Mucosa of gallbladder (tissue), 1 donor: ENCODE measurements at places on chromosomes 5 and 9.

DNA sequence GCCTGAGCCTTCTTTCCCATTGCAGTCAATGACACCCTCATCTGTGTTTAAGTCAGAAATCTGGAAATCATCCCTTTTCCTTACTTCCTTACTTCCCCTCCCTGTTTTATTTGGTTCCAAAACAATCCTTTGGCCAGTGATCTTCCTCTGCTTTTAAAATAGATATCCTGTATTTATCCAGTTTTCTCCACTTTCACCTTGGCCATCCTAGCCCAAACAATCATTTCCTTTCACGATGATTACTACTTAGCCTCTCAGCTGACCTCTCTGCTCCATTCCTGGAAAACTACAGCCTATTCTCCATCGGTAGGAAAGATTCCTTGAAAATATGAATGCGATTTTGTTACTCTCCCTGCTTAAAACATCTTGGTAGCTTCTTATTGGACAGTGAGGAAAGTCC lies 565.4 kb downstream of the TLR4 start:
- no peak for DNase-seq

DNA sequence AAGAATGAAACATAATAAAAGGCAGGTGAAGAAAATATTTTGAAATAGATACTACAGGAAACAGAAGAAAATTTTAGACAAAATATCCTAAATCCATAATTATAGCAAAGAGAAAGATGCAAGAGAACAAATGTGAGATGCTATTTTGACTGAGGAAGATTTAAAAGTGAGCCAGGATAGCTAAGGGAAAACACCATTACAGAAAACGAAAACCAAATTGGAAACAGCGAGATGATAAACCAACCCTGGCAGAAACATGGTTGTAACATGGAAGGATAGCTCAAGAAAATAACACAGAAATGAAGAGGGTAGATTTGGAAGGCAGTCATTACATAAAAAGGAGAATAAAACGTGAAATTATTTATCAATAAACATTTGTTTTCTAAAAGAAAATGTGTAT lies 267.2 kb upstream of the NREP start:
- DNase-seq = no peak

DNA sequence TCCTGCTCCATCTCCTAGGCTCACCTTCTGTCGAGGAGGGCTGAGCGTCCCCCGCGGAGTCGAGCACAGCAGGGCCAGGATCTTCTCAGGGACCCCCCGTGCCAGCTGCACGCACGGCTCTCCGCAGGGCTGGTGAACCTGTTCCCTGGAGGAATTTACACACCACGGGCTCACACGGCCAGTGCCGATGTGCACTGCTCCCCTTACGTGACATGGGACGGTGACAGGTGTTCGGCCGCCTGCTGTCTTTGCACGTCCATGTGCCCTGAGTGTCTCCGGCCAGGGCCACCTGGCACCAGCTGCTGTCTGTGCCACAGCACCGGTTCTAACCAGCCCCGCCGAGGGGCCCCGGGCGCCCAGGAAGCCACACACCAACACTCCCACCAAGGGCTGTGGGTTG lies 8.7 kb upstream of the AGPAT2 start:
- no peak for DNase-seq

DNA sequence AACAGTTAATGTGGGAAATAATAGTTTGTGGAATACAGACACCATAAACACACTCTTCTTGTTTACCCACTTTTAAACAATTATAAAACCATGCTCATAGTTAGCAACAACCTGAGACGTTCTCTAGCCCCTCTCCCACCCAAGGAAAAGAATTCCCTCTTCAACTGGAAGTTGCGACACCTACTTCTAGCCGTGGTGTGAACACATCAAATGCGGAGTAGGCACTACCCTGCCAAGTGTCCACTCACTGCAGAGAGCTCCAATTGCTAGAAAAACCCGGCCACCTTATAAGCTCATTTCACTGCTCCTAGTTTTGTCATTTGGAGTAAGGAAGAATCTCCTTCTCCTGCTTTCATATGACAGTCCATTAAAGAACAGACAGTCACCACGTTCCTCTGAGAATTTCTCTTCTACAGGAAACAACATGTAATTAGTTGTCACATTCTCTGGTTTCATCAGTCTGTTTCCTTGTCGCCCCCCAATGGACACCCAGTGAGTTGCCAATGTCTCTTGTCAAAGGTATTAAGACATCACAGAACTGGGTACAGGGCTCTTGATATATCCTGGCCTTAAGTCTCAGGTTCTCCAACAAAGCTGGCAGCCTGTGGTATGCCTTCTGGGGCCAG lies 47.3 kb downstream of the PRLR start:
- DNase-seq = no peak

GRCh38 chr9:26750162-26750561 lies 142.4 kb downstream of the CAAP1 start:
- DNase-seq = no peak

- DNase-seq = no peak
Observed at GRCh38 chr9:133679466-133680061, 43.4 kb downstream of the DBH start.

DNA sequence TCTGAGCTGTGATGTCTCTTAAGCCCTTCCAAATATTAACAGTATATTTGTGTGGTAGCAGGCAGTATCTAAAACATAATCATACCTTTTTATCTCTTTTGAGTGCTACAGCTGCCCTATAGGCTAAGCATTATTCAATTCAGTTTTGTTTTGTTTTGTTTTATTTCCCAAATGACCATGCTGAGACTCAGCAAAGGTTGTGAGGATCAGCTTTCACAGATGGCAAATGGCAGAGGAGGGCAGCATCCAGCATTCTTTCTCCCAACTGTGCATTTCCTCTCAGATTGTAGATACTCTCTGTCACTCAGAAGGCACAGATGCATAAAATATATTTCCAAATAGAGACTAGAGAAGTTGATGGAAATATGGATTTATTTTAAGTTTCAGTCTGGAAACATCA lies 90.7 kb downstream of the DAPK1 start:
- DNase-seq = no peak

DNA sequence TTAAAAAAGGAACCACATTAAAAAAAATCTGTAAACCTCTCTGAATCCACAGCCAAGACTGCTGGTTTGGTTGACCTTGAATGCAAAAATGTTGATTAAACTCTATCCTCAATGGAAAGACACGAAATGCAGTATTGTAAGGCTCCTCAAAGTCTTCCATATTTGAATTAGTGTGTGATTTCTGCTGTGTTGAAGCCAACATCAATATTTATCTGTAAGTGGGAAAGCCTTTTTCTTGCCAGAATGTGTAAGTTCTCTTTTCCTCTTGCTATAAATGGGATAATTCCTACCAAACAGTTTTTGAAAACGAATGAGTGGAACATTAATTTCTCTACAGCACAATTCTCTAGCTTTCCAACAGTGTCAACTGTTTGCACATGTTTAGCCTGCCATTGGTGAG lies 422.1 kb upstream of the TNC start:
- DNase-seq = no peak

DNA sequence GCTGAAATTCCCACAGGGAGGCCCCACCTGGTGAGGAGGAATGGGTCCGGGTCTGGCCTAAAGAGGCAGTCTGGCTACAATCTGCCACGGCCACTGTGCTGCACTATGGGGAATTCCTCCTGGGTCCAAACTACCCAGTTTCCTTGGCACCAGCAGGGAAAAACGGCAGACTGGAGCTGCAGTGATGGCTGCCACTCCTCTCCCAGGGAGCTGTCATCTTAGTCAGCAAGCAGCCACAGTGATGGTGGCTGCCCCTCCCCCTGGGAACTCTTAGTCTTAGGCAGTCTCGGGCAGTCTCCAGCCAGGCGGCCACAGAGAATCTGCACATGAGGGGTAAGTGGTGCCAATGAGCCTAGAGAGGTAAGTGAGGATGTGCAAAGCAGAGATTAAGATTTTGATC lies 205.8 kb downstream of the TMEM38B start:
- no peak for DNase-seq

DNA sequence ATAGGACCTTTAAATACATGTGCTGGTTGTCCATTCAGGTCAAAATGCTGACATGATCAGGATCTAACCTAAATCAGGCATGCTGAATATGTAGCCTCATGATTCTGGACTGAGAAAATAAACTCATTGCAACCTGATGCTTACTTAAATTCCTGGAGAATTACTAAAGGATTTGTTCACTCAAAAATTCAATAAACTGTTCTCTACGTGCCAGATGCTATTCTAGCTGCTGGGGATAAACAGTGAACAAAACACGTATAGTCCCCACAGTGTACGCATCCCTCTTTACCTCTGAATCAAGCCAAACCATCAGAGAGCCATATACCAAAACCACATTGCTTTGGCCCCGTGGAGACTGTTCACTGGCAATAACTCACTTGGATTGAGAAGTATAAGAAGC lies 6.1 kb downstream of the SCAI start:
- no peak for DNase-seq

DNA sequence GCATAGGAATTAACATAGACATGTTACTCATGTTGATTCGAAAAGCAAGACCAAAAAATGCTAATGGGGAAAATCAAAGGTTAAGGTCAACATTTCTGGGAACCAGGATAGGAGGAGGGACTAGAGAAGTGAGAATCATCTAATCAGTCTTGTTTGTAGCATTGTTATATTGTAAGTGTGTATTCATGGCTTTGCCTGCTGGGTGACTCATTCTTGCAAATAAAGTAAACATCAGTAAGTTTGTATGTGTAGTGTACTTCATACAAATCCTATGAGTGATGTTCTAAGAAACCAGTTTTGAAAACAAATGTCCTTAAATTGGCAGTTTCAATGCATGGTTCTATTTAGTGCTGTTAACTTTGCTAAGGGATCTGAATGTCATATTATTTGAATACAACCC lies 79.0 kb upstream of the TMEM252 start:
- DNase-seq = no peak

DNA sequence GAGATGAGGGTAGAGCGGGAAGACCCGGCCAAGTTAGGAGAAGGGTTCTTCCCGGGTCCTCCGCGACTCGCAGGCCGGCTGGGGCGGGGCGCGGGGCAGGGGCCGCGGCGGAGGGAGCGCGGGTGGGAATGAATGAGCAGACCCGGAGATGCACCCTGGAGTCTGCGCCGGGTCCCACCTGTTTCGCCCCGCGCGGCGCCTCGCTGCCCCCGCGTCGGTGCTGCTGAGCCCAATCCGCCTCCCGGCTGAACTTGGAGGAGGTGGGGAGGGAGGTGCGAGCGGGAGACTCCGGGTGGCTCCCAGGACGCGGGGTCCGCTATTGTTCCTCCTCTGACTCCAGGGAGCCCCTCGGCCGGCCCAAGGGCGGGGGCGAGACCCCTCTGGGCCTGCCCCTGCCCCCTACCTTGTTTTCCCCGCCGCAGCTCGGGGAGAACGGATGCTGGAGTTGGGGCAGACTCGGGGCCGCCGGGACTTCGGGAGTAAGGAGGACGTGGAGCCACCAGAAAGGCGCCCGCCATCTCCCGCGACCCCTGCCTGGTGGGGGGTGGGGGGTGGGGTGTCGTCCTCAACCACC lies 659 bp downstream of the RAI14 start:
- no peak for DNase-seq

- no peak for DNase-seq
Observed at GRCh38 chr5:43256261-43256966, 56.8 kb downstream of the HMGCS1 start.
